ENCODE measurements at places on chromosomes 6 and 20.

DNA sequence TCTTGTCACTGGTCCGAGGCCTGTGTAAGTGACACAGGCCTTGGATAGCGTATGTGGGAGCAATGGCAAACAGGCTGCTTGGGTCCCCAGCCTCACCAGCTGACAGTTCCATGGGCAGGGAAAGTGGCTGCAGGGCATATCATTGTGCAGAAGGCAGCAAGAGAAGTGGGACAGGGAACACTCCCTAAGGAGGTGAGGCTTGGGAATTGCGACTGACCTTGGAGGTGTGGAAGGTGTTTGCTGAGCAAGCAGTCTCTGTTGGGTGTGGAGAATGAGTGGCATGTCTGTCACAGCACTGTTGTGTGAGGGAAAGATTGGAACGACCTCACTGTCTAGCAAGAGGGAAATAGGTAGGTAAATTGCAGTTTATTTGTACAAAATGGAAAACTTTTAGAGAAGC lies 16.8 kb downstream of the POFUT1 start:
- no peak for DNase-seq

DNA sequence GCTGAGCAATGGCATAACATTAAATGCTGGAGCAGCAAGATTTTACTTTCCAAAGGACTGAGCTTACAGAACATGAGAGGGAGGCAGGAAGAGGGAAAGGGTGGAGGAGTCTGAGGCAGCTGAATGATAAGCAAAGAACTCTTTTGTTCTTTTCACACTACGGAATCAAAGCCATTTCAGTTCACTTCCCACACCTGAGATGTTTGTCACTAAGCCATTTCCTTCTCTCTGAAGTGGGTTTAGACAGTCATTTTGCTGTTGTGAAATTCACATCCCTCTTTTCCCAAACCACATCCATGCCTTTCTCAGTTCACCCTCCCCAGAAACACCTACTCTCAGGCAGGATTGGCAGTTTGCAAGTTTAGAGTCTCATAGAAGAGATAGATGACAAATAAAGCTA lies 267.9 kb downstream of the ADGRG6 start:
- peak; percentile 46 for DNase-seq

- peak; percentile 41 for DNase-seq
These were observed 114.9 kb downstream of the AKAP7 start for GRCh38 chr6:131250122-131250521.

- no peak for DNase-seq
These were observed 27.8 kb downstream of the LRRN4 start for GRCh38 chr20:6026051-6026450.

DNA sequence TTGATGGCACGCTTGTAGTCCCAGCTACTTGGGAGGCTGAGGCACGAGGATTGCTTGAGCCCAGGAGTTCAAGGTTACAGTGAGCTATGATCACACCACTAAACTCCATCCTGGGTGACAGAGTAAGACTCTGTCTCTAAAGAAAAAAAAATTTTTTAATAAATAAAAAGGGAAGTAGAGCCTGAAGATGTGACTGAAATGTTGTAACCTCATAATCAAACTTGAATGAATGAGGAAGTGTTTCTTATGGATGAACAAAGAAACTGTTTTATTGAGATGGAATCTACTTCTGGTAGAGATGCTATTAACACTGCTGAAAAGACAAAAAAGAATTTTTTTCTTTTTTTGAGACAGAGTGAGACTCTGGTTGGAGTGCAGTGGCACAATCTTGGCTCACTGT lies 6.7 kb downstream of the MAK start:
- DNase-seq = no peak

DNA sequence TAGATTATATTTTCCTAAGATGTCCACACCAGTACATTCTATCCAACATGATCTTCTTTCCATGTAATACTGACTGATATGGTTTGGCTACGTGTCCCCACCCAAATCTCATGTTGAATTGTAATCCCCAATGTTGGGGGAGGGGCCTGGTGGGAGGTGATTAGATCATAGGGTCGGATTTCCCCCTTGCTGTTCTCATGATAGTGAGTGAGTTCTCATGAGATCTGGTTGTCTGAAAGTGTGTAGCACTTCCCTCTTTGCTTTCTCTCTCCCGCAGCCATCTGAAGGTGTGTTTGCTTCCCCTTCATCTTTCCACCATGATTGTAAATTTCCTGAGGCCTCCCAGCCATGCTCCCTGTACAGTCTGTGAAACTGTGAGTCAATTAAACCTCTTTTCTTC lies 12.2 kb upstream of the HBS1L start:
- DNase-seq = no peak

DNA sequence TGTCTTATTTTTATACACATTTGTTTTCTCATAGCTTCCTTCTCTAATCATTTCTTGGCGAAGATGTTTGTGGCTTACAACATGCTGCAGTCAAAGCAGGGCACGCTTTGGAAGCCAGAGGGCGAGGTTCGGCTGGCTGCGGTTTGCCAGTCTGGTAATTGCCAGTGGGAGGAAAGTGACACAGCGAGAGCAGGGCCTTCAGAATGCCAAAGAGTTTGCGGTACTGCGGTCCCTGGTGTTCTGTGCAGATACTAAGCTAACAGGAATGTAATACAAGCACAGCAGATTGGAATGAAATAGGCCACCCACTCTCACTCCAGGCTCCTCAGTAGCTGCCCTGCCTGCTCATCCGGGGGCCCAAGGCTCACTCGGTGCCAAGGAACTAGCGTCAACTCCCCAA lies 58.7 kb upstream of the TGM3 start:
- DNase-seq = no peak

DNA sequence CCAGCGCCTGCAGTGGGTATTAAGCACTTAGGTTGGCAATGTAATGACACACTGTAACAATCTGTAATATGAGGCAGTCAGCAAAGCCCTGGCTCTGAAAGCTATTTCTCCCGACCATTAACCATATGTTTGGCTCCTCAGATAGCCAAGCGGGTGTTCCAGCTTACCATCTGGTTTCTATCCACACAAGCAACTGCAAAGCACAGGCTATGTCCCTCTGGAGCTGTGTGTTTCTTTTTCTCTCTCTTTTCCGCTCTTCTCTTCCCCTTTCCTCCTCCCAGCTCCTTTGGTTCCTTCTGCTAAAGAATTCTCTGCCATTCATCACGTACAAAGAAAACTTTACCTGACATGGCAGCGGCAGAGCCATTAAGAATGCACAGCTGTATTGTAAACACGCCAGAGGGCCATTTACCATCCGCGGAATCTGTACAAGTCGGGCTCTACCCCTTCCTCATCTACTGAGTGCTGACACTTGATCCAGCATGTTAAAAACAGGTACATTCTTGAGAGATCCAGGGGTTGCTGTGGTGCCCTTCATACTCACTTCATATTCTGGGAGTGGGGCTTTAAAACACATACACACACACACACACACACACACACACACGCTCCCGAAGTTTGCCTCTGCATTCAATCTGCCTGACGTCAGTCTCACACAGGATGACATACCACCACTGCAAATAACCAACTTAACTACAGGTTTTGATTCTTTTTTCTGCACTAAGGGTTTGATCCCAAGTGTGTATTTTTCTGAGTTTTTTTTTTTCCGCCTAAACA lies 77.2 kb downstream of the BACH2 start:
- DNase-seq = peak; percentile 19

DNA sequence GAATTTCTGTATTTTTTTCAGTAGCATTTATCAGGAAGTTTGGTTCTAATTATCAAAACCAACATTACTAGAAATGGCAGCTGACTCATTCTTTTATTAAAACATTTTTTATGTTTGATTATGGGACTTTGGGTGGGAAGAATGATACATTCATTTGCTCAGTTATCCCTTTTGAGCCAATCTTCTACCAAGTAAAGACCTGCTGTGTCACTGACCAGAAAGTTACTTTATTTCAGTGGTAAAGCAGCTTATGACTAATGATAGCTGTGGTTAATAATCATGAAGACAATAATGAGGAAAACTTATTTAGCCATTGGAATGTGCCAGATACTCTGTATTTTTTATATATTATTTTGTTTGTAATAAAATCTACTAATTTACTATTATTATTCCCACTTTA lies 142.3 kb downstream of the FARS2 start:
- DNase-seq = no peak

DNA sequence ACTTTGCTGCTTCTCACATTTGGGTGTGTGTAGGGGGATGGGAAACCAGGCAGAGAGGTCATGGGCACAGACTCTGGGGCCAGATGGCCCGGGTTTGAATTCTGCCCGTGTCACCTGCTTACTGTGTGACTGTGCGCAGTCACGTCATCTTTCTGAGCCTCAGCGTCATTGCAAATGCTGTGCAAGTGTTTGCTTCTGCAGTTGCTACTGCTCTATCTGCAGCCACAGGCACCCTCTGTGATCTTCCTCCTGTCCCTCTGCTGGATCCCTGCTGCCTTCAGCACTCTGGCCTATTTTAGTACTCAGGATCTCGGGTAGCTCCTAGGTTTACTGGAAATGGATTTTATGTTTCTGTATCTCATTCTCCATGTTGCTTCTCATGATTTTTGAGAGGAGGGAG lies 40.6 kb upstream of the TULP1 start:
- no peak for DNase-seq

- no peak for DNase-seq
These were observed 109.0 kb upstream of the THBS2 start for GRCh38 chr6:169362501-169363121.

GRCh38 chr6:110315869-110316398 lies 42.2 kb downstream of the METTL24 start:
- no peak for DNase-seq

DNA sequence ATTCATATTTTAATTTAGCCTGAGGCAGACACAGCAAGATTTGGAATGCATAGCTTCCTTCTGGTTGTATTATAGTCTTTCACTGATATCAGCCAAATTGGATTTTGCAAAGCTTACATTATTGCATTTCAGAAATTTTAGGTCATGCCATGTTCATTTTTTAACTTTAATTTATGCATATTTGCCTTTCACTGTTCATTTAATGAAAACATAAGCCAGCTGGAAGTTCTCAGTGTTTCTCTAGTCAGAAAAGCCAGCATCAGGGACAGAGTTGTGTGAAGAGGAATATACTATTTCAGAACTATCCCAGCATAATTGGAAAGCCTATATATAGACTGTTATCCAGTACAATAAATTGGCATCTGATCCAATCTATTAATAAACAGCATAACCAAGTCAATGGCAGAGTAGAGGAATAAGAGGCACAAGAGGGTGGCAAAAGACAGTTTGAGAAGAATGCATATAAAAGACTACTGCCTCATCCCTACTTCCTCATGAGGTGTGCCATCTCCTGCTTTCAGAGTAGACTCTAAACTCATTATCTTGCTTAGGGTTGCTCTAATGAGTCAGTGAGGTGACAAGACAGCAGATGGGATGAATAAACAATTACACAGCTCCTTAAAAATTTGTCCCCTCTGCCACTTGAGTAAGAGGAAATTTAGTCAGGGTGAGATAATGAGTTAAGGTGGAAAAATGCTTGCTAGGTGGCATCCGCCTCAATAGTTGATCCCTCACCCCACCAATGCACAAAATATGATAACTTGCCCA lies 159.8 kb upstream of the HCRTR2 start:
- DNase-seq = no peak

GRCh38 chr6:90383196-90383822 lies 86.7 kb upstream of the BACH2 start:
- no peak for DNase-seq

GRCh38 chr20:53842301-53843099 lies 227.9 kb downstream of the BCAS1 start:
- no peak for DNase-seq

- no peak for DNase-seq
These were observed 269.4 kb downstream of the NKAIN2 start for GRCh38 chr6:124073021-124073420.

DNA sequence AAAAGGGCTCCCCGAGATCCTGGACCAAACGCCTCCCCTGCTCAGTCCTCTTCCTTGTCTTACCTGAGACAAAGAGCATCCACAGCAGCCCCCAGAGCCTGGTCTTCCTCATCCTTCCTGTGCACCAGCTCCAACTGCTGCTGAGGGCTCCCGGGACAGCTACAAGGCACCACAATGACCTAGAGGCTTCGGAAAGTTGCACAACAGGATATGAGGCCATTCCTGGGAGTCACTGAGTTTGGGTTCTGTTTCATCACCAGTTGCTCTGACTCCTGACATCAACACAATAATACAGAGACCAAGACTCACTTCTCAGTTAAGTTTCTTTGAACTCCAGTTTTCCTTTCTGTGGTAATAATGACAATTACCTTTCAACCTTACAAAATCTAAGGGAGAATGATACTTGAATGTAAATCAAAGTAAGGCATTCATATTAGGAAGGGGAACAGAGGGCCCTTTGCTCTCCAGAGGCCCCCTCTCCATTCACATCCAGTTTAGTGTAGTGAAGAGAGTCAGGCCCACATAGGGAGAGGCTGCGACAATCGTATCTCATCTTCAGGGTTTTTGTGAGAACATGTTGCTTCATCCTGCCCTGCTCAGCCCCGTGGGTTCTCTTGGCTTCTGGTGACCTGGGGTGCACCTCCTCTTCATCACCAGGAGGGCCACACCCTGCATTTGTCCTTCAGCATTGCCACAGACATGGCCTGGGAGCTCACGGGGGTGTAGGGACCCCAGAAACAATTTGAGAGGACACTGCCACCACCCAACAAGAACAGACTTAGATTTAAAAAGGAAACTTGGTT lies at the start of gene TREM1:
Gene TREM1, minus strand, starts transcription at position 139 of the 803 bp plus-strand sequence. Its CDS starts 27 bp downstream, at position 112.
- DNase-seq = no peak

DNA sequence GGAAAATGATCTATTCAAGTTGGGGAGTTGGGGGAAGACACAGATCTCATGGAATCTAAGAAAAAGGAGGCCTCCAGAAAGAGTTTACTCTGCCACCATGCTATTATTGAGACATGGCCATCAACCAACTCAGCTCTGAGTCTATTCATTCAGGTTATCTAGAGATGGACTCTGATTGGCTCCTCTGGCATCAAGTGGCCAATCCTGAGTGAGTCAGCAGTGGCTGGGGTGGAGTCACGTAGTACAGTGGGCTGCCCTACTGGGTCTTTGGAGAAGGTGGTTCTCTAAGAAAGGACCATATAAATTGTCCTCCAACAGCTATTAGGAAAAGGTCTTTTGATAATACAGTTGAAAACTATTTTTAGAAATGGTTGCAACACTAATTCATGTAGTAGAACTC lies 42.1 kb downstream of the LYRM2 start:
- no peak for DNase-seq

DNA sequence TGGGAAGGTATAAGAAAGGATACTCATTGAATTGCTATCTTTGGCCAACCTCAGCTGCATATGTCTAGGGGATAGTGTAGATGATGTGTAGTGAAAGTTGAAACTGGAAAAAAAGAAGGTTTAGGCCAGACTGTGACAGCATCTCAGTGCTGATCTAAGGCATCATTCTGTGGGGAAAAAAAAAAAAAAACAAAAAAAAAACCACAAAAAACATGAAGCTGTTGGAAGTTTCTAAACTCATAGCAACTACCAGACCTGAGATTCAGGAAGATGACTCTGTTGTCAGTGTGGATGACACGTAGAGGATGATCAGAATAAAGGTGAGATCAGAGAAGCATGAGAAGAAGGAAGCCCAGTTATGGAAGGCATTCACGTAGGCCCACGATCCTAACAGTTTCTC lies 100.8 kb upstream of the CNKSR3 start:
- DNase-seq = no peak

DNA sequence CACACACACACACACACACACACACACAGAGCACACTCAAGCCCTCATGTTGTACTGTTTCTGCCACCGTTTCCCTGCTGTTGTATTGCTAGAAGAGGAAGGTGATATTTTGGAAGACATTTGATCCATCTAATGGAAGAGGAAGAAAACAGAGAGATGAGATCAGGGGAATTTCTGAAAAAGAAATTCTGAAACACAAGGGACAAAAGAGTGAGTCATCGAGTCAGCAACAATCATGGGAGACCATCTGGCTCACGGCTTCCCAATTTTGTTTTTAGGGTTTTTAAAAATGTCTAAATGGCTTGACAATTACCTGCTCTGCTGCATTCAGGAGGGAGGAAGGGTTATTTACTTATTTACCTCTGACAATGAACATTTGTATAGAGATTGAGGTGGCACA lies 22.0 kb downstream of the SOX4 start:
- DNase-seq = no peak
